ENCODE measurements at places on chromosomes 1 and 21.

GRCh38 chr1:88302843-88303486, 381.1 kb upstream of the PKN2 start:
- peak; percentile 24 for DNase-seq

GRCh38 chr1:2415801-2416208, 3.4 kb upstream of the PEX10 start:
- DNase-seq, result peak; percentile 67

DNA sequence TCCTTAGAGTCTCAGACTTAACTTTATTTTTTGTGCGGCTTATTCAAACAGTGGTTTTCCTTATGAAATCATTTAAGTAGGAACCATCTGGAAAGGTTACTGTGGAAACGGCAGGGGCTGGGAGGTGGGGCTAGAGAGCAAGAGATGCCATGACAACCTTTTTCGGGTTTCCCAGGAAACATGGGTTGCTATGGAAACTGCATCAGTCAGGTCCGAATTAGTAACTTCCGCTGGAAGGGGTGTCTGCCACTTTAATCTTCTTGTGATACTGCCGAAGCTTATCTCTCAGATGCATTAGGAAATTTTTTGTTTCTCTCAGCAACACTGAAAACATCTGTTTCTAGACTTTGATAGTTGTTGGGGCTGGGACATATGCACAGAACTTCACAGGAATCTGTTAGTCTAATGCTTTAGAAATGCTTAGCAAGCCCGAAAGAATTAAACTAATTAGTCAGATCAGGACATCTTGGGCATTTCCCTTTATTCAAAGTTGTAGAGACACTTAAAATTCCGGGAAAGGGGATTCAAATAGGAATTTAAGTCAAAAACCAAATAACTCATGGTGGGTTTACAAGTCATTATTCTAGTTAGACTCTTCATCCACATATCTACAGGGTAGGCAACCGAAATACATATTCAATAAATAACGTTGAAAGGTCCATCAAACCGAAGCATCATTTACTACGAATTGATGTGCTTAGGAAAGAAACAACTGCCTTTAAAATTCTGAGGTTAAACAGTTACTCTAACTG, 2.6 kb downstream of the KCNA3 start:
- DNase-seq, result no peak

DNA sequence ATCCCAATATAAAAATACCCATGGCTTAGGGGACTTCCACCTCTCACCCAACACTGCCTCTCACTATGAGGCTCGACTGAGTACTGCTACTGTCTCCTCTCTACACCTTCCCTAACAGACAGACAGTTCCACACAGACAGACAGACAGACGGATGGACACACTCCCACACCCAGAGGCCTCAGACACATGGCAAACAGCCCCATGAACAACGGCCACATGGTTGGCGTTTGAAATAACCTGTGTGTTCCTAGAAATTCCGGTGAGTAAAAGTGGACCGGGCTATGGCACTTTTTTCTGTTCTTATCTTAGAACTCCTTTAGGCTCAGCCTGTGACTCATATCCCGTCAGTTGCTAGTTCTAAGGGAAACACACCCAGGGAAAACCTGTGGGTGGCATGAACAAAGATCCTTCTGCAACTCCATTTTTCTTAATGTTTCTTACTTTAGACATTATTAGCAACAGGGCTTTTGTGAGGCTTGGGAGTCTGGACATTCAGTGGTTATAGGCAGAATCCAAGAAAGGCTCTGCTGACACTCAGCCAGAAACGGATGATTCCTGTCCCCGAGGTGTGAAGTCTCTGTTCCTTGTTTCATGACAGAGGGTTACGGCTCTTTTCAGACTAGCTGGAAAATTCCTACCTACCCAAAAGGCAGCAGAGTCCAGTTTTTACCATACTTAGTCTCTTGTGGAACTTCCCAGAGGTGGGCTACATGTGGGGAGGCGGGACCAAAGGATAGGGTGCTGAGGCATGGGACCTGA, 90.5 kb upstream of the TLR5 start:
- no peak for DNase-seq

- no peak for DNase-seq
Observed at GRCh38 chr21:39085843-39086405, 97.3 kb downstream of the PSMG1 start.

DNA sequence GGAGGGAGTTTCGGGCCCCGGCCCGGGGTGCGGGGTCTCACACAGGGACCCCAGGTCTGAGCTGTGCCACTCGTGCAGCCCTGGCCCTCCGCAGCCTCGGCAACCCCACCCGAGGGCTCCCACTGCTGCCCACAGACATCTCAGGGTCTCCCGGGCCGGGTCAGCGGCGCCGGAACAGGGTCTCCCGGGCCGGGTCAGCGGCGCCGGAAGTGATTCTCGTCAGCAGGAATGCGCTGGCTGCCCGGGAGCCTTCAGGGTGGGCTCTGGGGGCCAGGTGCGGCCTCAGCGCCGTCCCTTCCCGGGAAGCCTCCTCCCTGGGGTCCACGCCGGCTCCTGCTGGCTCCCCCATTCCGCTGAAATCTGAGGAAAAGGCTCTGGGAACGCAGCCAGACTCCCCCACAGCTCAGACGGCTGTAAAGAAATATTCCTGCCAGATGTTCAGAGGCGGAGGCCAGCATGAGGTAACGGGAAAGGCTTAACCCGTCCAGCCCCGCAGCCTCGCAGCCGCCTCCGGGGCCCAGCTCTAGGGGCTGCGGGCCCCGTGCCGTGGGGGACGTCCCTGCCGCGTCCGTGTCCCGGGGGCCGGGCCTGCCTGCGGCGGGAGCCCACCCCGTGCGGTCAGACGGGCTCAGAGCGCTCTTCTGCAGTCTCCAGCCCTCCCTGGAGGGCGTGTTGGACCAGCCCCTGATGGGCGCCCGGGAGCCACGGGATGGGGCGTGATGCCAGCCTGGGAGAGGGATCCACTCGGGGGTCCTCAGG, 8.7 kb upstream of the COL6A1 start:
- peak; percentile 48 for DNase-seq

DNA sequence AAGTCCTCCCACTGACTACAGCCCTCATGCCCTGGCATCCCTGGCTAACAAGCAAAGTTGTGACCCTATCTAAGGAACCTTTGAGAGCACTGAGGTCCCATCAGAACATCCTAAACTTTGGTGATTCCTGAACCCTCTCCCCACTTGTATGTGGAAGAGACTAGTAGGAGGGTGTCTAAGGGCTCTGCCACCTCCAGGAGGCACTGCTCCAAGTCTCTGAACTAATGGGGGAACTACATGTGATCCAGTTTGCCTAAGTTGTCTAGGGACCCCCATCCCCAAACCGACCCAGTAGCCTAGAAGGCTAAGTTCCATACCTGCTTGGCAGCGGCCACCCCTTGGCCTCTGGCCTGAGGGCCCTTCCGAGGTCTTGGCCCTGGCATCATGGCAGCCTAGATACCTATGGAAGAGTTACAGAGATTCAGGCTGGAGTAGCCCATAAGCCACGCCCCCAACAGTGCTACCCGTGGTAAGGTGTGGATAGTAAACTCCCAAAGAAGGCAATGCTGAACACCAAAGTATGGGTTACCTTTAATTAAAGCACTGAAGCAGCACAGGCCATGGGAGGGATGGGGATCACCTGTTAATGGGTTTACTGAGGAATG, 1.7 kb downstream of the CC2D1B start:
- no peak for DNase-seq

DNA sequence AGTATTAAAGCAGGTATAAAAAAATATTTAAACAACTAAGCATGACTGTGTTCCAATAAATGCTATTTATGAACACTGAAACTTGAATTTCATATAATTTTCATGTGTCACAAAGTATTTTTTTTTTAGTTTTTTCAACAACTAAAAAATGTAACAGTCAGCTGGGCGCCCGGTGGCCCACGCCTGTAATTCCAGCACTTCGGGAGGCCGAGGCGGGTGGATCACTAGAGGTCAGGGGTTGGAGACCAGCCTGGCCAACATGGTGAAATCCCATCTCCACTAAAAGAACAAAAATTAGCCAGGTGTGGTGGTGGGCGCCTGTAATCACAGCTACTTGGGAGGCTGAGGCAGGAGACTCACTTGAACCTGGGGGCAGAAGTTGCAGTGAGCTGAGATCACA, 42.4 kb downstream of the RWDD3 start:
- no peak for DNase-seq

DNA sequence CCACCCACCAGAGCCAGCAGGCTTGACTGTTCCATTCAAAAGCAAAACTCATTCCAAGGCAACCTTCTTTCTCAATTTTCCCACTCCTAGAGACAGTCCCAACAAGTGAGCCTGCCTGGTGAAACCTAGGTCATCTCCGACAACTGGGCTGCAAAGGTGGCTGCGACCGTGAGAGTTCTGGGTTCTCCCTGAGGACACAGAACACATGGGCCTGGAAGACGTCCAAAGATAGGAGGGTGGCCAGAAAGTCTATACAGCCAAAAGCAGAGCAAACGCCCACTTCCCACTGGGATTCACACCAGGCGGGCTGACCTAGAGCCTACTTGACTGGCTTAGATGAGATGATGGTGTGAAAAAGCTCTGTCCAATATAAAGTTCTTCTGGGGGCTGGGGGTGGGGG, 90.2 kb upstream of the GRIK3 start:
- no peak for DNase-seq

GRCh38 chr1:31549809-31550620, 26.3 kb upstream of the TINAGL1 start:
- DNase-seq, result peak; percentile 38

GRCh38 chr1:219304227-219305226, 130.8 kb downstream of the LYPLAL1 start:
- DNase-seq, result no peak

GRCh38 chr1:99737016-99737415, 29.4 kb downstream of the FRRS1 start:
- DNase-seq, result peak; percentile 5

DNA sequence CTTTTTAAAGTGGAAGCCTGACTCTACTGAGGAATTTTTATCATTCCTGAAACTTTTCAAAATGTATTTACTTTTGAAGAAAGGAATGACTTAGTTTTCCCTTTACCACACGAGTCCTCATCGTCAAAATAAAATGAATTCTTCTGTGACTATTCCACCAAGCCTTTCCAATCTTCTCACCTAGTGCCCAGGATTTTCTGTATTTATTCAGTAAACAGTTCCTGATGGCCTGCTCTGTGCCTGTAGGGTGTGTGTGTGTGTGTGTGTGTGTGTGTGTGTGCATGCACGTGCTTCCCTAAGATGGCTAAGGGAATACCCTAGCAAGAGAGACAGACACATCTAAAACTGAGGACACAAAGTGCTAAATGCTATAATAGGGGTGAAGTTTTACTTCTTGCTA, 395.0 kb upstream of the USP24 start:
- DNase-seq, result no peak

DNA sequence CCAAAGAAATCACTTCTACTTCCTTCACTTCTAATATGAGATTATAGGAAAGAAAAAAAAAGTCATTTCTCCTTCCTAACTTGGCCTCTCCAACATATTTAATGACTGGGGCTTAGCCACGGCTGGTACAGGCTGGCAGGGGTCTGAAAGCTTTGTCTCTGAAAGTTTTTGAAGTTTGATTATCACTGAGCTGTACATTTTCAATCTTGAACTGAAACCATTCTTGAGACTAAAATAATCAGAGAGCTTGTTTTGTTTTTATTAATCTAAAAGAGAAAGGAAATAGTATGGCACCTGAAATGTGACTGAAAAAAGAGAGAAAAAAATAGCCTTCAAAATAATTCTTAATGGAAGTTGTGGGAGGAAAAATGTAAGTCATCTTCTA, 3.8 kb upstream of the KRTAP19-8 start:
- DNase-seq, result no peak

- no peak for DNase-seq
Observed at GRCh38 chr1:72438270-72438669, 155.9 kb upstream of the NEGR1 start.

- peak; percentile 70 for DNase-seq
Observed at GRCh38 chr1:154479764-154480421, 22.1 kb upstream of the TDRD10 start.

DNA sequence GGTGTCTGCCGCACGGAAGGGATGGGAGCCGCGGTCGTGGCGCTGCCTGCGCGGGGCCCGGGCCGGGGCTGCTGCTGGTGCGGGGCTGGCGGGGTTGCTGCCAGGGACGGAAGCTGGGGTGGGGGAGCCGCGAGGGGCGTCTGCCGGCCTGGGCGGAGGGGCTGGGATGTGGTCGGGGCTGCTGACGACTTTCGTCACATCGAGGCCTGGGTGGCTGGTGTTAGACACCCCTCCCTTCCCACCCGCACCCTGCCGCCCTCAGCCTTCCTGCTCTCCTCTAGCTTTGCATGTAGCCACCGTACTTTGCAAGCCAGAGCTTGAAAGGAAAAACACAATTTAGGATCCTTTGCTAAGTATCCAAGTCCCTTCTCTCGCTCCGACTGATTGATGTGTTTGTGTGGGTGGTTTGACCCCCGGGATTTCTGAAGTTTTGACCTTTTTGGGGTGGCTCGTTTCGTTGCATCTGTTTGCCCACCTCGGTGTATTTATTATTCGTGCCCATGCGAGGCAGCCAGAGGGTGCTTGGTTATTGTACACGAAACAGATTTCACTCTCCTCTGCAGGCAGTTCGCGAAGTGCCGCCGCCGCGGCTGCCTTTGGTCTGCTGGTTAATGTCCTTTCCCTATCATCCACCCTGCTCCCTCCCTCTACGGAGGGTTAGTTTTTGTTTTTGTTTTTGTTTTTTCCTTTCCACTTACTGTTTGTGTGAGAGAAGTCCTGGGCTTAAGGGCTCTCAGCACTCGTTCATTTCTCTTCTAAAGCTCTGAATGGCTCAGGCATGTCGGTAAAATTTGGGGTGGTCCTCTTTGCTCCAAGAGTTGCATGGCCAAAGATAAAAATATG, 868 bp downstream of the C1orf21 start:
- DNase-seq, result peak; percentile 13

GRCh38 chr1:93716941-93717368, 35.3 kb upstream of the BCAR3 start:
- no peak for DNase-seq

GRCh38 chr1:108617008-108617723, 43.7 kb downstream of the HENMT1 start:
- peak; percentile 71 for DNase-seq

DNA sequence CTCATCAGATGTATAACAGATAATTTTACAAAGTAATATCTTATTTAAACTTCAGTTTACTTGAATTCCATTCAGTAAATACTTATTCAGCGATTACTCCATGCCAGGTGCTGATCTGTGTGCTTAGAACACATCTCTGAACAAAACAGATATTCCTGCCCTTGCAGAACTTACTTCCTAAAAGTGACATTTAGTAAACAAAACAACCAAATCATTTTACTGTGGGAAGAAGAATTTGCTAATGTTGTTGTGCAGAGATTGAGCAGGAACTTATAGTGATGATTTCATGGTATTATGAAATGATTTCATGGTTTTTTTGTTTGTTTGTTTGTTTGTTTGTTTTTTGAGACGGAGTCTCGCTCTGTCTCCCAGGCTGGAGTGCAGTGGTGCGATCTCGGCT, 39.3 kb upstream of the WLS start:
- DNase-seq, result no peak

DNA sequence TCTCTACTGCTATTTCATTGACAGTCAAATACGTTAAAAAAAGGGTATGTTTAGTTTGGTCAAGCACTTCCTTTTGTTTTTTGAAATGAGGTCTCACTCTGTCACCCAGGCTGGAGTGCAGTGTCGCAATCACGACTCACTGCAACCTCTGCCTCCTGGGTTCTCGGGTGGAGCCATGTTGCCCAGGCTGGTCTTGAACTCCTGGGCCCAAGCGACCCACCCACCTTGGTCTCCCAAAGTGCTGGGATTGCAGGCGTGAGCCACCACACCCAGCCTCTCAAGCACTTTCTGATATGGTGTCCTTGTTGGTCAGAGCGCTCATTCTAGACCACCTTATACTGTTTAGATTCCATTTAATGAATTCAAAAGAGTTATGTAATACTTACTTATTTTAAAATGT, 20.9 kb upstream of the RHBDL2 start:
- no peak for DNase-seq

Data from DMS79 treated with DMSO at 0.1 percent for 48 hours (cell line).